ENCODE measurements at places on chromosomes 1 and 21. TPM values are rescaled to one million over a fixed set of nuclear protein-coding genes. Genes with fewer than 3 reads are reported as not detected.

DNA sequence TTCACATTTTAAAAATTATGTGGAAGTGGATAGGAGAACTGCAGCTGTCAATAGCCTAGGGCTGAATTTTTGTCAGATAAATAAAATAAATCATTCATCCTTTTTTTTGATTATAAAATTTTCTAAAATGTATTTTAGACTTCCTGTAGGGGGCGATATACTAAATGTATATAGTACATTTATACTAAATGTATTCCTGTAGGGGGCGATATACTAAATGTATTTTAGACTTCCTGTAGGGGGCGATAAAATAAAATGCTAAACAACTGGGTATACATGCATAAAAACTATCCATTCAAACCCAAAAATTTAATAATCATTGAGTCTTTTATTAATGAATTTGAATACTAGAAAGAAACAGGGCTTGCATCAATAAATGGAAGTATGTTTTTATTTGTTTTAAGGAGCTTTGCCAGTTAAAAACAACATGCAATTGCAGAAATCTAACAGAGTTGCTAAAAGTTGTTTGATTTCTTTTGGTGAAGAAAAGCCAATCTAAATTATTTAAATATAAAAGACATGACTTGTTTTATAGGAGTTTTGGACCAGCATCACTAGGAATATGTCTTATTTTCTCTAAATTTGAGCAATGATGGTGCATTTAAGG, 31.4 kb downstream of the CLCA1 start:
- no peak for DNase-seq

DNA sequence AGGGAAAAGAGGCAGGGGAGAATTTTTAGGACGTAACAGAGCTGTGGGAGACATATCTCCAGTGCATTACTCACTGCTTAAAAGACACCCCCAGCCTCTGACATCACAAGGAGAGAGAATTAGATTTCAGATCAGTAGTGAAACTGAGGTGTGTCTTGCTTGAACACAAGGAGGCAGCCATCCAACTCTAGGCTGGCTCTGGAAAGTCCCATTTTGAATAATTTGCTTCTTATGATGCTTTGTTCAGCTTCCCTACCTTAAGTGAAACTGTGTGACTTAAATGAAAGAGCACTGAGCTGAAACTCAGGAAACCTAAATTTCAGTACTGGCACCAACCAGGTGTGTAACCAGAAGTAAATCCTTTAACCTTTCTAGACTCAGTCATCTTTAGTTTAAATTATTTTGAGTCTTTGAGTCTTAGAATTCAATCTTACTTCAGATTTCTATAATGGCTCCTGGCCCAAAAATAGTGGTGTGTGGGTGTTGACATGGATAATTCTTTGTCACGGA, 251.6 kb upstream of the SGIP1 start:
- DNase-seq: no peak

DNA sequence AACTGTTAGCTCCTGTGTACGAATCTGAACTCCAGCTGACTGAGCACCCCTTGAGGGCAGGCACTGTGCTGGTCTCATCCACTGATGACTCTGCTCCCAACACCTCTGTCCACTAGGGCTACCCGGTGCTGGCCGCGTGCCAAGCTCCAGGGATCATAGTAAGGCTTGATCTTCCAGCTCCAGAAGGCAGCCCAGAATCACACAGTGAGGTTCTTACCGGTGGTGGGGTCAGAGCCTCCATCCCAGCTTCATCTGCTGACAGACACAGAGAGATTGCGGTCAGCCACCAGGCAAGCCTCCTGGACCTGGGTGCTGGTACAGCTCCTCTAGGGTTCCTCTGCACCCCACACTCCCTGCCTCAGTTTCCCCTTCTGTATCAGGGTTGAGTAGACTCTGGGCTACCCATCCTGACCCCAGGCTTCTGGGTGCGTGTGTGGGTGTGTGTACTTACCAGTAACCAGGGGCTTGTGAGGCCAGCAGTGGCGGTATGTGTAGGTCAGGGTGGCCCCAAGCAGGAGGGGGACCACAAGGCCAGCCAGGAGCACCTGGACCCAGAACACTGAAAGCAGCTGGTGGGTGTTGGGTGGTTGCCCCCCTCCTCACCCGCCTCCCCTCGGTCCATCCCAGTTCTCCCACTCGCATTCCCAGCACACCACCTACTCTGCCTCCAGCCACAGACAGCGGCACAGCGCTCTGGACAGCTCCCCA, 3.4 kb downstream of the TNFRSF25 start:
- no peak for DNase-seq

GRCh38 chr1:240210026-240210425, 118.3 kb downstream of the FMN2 start:
- DNase-seq: no peak

DNA sequence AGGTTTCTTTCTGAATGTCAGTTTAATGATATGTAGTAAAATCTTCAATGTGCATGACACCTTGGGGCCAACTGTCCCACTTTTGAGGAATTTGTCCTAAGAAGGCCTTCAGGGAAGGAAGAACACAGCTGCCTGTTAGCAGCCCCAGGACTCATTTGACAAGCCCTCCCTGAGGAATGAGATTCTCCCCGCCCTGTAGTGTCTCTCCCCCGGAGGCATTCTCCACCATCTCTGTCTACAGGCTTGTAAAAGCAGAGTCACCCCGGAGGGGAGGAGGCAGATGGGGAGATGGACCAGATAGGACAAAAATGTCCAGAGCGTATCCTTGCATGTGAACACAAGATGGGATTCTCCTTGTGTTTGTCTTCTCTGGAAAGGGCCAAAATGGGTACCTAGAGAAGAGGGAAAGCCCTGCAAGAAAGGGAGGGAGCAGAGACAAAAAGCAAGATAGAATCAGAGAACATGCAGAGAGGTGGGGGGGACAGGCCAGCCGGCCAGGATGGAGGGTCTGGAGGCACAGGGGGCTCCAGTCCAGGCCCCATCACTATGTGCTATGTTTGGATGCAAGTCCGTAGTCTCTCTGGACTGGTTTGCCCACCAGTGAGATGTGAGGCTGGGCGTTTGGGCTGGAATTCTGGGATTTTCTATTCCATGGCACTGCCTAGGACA, 12.0 kb upstream of the WNT3A start:
- no peak for DNase-seq

GRCh38 chr1:98500324-98500723, 161.2 kb upstream of the SNX7 start:
- no peak for DNase-seq

DUSP10 gene
- 6.0 TPM for polyA plus RNA-seq

DNA sequence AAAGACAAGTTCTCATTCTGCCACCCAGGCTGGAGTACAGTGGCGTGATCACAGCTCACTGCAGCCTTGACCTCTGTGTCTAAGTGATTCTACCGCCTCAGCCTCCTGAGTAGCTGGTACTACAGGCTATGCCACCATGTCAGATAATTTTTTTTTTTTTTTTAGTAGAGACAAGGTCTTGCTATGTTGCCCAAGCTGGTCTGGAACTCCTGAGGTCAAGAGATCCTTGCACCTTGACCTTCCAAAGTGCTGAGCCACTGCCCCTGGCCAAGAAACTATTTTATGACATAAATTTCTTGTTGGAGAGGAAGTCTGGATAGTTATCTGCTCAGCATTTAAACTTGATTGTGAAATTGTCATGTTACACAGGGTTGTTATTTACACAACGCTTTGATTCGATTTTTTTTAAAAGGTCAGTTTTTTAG, 2.1 kb downstream of the SCCPDH start:
- no peak for DNase-seq

DNA sequence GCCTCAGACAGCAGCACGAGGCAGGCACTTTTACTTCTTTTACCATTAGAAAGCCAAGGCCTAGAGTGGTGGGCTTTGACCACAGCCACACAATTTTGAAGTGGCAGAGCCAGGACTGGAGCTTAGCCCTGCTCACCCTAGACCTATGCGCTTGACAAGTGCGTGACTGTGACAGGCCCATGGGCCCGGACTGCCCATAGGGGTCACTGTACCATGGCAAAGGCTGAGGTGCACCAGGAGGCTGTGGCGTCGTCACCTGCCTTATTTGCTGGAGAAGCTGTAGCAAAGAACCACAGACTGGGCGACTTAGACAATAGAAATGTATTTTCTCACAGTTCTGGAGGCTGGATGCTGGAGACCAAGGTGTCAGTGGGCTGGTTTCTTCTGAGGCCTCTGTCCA, 2.6 kb upstream of the TMEM82 start:
- no peak for DNase-seq

GRCh38 chr1:236870721-236871120, 75.6 kb downstream of the MTR start:
- DNase-seq: no peak

KLF17 gene
- not detected for polyA plus RNA-seq

GRCh38 chr1:156894001-156894400, 483 bp downstream of the PEAR1 start:
- DNase-seq: no peak

DNA sequence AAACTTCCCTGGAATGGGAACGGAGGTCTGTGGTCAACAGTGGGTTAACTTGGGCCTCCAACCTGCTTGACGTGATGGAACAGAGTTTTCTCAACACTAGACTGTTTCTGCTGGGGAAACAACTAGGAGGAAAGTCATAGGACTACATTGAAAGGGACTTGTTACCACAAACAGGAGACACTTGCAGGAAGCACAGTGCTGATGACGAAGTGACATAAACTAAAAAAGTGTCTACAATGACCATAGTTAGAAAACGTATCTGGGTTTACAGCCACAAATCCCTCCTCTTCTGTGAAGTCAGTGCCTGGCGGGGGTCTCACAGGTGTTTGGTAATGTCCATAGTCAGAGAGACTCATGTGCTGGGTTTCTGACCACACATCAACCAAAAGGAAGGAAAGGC, 86.3 kb downstream of the FCRL5 start:
- DNase-seq: no peak

DNA sequence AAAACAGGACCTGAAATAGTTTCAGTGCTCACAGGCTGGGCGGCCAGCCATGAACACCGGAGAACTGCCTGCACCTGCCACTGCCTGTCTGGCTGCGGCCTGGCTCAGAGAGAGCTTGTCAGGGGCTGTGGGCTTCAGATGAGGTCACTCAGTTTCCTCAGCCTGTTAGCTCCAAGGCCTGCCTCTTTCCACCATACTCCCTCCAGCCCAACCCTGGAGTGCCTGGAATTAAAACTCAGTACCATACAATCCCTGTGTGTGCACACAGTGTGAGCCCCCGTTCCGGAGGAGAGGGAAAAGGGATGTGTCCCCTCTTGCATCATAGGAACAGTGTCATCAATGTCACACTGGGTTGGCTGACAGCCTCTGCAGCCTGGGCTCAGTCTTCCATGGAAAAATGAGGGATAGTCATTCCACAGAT, 16.2 kb downstream of the CACNA1S start:
- no peak for DNase-seq

- DNase-seq: no peak
Measured at GRCh38 chr1:207884266-207885029, 26.5 kb downstream of the CD34 start.

Measured in right lung (tissue), 10 donors.